ENCODE measurements at places on chromosomes 1 and 21. TPM values are rescaled to one million over a fixed set of nuclear protein-coding genes. Genes with fewer than 3 reads are reported as not detected.

The PTGFR gene
- total RNA-seq: not detected

The HSD3B1 gene
- not detected for total RNA-seq

The PCAT6 gene
- 1.6 TPM for total RNA-seq

The SPATA21 gene
- not detected for total RNA-seq

The SELL gene
- total RNA-seq: 262 TPM

The TSACC gene
- total RNA-seq: not detected

All from B cell (primary cell).